NCI-H526 (cell line): ENCODE measurements at places on chromosomes 2 and 18.

DNA sequence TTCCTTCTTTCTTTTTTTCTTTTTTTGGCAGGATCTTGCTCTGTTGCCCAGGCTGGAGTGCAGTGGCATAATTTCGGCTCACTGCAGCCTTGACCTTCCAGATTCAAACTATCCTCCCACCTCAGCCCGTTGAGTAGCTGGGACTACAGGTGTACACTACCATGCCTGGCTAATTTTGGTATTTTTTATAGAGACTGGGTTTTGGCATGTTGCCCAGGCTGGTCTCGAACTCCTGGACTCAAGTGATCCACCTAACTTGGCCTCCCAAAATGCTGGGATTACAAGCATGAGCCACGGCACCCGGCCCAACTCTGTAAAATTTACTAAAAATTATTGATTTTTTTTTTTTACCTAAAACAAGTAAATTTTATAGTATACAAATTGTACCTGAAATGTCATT, 360.8 kb downstream of the ALK start:
- DNase-seq: no peak

GRCh38 chr18:79042276-79042675, 26.9 kb upstream of the ATP9B start:
- no peak for DNase-seq

DNA sequence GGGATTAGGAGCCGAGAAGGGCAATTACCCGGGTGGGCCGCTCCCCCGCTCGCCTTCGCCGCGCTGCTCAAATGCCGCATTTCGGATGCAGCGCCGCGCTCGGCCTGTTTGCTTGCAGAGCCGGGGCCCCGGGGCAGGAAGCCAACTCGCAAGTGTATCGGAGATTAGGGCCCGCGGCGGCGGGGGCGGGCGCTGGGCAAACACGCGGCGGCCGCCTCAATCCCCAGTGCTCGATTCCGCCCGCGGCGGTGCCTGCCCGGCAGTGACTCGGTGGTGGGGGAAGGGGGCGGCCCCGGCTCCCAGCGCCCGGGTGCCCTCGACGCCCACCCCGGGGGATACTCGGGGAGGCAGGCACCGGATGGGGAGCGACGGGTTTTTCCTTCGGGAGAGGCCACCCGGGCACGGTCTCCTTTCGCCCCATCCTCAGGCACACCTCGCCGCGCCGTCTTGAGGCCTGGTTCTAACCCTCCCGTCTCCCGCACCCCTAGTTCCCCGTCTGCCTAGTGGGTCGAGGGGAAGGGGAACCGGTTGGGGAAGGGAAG, 26.6 kb upstream of the NOTO start:
- no peak for DNase-seq

- no peak for DNase-seq
Measured at GRCh38 chr2:4272261-4272858, 569.0 kb downstream of the DCDC2C start.

DNA sequence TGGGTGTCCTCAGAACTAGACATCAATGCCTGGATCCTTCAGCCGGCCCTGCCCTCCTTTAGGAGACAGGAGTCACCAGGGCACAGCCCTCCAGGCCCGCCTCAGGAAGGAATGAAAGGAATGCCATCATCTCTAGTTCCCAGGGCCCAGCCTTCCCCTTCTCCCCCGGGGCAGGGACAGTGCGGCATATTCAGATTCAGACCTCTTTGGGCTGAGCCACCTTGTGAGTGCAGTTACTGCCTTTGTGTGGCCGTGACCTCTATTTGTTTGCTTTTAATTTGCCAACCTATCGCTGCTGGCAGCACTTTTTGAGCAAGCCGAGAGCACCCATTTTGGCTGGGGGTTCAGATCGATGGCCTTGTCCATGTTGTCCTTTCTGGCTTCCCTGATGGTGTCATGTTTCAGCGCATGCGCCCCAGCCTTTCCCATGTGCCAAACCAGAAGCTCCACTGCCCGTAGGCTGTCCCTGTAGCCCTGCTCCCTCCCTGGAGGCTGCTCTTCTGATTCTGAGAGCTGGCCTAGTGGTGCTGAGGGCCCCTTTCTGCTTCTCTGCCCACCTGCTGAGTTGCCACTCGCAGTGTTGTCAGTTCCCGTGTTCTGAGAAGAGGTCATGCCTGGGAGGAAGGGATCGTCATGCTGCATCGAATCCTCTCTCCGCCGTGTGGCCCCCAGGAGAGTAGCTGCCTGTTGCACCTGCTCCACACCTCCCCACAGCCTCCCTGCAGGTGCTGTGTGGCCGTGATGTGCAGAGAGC, 10.9 kb downstream of the ANKRD23 start:
- peak; percentile 76 for DNase-seq

- DNase-seq: no peak
Measured at GRCh38 chr2:240716130-240716798, 24.6 kb downstream of the AQP12A start.

DNA sequence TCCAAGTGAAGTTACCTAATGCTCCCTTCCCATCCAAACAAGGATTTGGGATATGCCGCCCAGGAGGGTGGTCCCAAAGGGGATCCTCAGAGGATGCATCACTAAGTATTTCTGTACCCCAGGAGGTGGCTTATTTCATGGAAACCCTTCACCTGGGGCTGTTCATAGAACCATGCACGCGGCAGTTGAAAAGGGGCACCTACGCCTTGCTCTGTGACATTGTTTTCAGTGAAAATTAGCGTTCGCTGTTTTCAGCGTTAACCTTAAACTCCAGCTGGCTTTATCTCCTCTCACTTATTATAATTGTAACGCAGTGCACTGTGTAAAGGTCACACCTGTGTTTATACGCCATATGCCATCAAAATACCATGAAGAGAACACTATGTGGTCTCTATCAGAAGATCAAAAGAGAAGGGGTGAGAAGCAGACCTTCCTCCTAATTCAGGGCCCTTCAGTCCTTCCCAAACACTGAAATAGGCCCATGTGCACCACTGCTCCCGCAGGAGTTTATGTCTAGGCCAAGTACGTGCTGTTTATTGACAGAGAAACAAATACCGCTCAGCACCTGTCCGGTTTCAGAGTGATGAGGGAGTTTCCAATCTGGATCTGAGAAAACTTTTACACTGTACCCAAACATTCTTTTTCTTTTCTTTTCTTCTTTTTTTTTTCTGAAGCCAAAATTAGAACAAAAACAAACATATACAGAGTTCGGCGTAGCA, 162.1 kb downstream of the BCL2 start:
- DNase-seq: peak; percentile 59

GRCh38 chr2:59726228-59727120, 827.0 kb downstream of the BCL11A start:
- no peak for DNase-seq

- no peak for DNase-seq
Measured at GRCh38 chr2:10080536-10081304, 509 bp upstream of the CYS1 start.

DNA sequence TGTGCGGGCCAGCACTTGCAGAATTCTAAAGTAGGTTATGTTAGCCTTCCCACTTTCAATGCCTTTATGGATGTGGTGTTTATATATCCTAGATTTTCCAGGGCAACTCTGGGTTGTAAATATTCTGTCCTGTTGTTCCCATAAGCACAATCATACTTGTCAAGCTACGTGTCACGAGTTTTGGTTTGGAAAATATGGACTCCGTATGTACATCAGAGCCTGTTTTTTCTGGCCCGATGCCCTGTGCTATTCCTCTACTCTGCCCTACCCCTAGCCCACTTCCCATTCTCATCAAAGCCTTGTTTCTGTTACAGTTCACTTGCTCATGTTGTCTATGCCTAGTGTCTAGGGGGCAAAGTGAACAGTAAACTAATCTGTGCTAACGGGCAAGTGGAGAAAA, 27.0 kb upstream of the ZEB2 start:
- DNase-seq: no peak

- peak; percentile 12 for DNase-seq
Measured at GRCh38 chr2:129011466-129012061, 692.9 kb upstream of the HS6ST1 start.

DNA sequence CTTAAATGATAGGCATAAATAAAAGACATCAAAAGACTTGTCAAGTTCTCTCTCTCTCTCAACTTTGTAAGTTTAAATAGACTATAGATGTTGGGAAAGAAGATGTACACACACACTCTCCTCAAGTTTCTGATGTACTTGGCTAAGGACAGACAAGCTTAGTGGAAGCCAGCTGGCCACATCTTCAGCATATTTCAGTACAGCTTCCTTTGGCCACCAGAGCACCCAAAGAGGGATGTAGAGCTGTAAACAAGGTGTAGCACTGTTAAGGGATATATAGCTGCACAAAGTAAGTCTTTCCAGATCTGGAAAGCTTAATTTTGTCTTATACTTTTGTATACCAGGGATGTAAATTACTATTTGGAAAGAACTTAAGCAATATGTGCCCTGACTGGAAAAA, 64.3 kb upstream of the MSTN start:
- no peak for DNase-seq

DNA sequence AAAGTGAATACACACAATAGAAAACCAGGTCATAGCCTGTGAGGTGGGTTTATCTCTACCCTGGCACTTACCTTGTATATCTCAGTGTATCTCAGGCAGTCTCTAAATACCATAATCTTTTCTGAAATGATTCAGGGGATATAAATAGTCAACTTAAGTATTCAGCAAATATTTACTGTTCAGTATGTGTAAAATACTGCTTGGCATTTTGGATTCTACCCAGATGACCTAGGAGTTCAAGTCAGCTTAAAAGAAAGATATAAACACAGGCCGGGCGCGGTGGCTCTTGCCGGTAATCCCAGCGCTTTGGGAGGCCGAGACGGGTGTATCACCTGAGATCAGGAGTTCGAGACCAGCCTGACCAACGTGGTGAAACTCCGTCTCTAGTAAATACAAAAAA, 23.8 kb downstream of the GRHL1 start:
- no peak for DNase-seq

GRCh38 chr2:203670939-203671338, 35.5 kb upstream of the CD28 start:
- no peak for DNase-seq

DNA sequence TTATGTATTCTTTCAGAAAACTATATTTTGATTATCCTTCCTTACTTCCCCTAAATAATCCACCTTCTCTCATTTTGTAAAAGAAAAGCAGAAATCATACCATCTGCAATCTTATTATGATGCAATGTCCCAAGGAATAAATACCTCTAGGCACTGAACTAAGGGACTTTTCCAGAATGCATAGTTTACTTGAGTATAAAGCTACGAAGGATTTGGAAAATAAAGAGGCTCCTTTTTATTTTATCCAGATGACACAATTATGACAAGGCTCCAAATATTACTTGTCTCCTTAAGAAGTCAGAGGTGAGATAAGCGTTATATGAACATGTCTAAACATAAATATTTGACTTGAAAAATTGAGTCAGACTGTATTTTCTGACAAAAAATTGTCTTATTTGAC, 72.1 kb downstream of the COL3A1 start:
- no peak for DNase-seq

- DNase-seq: no peak
Measured at GRCh38 chr2:241575624-241576292, 17.2 kb downstream of the BOK start.

- DNase-seq: peak; percentile 22
Measured at GRCh38 chr2:6826081-6826913, 39.4 kb downstream of the CMPK2 start.

DNA sequence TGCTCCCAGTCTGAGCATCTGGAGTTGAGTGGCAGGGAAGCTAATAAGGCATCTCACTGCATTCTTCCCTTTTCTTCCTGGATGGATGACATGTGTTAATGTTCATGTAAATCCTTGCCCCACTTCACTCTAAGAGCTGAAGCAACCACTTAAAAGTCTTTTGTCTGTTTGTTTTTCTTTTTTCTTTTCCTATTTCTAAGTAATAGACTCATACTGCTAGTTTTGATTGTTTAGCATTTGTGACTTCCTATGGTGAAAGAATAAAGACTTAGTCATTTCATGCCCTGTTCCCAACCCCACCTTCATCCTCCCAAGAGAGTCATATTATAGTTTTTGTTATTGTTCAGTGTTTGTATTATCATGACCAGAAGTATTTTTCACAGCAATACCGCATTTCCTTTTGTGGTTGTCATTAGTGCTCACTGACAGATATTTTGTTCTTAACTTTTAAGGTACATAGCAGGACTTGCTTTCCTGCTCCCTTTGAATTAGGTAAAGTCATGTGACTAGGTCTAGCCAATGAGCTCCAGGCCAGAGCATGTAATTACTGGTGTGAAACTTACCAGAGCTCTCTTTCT, 18.1 kb upstream of the SPP2 start:
- no peak for DNase-seq

GRCh38 chr2:181485638-181485946, 28.4 kb downstream of the ITGA4 start:
- no peak for DNase-seq

- DNase-seq: no peak
Measured at GRCh38 chr2:112674229-112674628, 28.5 kb downstream of the SLC20A1 start.
